Tibial nerve (tissue), 4 donors: ENCODE measurements at places on chromosomes 6 and 20.
A peak's percentile ranks its signal among the peaks of the same experiment; 100 is the strongest.

- DNase-seq = peak; percentile 62
Observed at GRCh38 chr20:54132612-54133433, 41.0 kb downstream of the CYP24A1 start.

GRCh38 chr20:32509639-32510066, 75.5 kb downstream of the NOL4L start:
- no peak for DNase-seq

GRCh38 chr6:90416322-90416721, 119.7 kb upstream of the BACH2 start:
- DNase-seq = no peak

DNA sequence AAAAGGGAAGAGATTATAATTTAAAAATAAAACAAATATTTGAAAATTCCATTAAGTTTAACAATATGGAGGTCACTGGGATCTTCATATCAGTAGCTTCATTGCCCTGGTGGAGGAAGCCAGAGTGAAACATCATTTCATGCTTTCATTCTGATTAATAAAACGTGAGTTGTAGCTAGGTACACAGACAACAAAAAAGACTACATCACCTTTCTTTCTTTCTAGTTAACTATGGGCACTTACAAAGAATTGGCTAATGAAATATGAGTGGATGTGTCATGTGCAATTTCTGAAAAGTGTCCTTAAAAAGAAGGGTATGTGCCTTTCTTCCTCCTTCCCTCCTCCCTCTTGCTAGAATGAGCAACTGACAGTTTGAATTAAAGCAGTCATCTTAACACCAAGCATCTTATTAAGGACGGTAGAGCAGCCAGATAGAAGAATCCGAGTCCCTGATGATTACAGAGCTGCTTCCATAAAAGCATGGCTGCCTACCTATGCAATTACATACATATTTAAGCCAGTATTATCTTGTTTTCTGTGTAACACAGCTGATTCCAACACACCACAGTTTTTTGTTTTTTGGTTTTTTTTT, 3.4 kb downstream of the SERAC1 start:
- DNase-seq = no peak

DNA sequence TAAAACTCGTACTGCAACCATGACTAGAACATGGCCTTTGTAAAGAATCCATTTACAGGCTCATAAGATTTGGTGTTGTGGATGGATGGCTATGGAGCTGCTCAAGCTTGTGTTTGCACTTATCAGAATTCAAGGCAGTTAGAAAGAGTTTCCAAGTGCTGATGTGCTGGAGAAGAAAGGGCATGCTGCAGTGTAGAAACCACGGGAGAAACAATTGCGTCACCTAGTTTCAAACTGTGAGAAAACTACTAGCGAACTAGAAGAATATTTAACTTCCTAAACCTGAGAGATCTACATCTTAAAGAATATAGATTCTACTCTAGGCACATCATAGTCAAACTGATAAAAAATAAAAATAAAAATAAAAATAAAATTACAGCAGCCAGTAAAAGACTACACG, 116.2 kb downstream of the SGK1 start:
- DNase-seq = no peak

DNA sequence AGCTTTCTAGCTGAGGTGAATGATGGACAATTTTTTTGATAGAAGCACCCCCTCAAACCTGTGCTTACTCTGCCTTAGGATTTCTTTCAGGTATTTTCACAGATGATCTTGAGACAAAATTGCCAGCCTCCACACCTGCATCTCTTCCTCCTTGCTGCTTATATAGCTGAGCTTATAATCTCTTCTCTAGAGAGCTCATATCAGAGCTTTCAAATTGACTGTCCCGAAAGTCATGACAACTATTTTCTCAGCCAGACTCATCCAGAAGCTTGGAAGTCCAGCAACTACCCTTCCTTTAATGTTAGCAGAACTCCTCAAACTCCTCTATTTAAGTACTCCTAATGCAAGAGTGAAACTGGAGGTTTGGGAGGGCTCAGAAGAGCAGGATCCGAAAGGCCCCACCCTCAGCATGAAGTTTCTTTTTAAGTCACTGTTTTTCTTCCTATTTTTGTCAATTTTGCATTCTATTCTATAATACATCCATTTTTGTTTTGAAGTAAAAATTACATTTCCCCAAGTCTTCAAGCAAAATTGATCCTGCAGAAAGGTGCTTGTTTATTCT, 12.7 kb downstream of the CGA start:
- no peak for DNase-seq

DNA sequence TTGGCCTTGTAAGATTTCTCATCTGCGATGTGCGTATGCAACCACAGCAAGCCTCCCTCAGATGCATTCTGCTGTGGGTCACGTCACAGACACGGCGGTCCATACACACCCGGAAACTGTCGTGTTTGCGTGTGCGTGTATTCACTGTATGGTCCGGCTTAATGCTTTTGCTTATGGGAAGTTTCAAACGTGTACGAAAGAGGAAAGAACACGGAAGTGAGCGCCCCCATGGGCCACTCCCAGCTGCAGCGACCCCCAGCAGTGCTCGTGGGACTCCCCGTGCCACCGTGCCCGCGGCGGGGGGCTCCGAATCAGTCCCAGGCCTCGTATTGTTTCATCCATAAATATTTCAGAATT, 10.2 kb downstream of the DLL1 start:
- DNase-seq = no peak

DNA sequence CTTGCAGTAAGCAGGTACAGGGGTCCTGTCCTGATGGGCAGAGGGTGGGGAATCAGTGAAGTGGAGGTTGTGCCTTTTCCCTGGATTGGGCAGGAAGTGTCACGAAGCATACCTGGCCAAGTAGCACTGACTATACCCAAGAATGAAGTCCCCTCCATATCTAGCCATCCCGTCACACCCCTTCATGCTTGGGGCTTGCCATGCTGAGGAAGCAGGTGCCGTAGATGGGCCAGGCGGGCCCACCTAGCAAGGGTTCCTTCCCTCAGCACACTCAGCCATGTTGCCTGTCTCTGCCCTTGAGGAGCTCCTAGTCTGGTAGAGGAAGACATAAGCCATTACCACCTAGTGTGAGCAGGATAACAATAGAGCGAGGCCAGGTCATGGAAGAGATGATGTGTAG, 33.5 kb downstream of the EIF2S2 start:
- DNase-seq = no peak

- no peak for DNase-seq
Observed at GRCh38 chr20:58312836-58313235, 3.3 kb downstream of the RAB22A start.

GRCh38 chr6:130537447-130537846, 171.6 kb downstream of the TMEM200A start:
- DNase-seq = no peak

DNA sequence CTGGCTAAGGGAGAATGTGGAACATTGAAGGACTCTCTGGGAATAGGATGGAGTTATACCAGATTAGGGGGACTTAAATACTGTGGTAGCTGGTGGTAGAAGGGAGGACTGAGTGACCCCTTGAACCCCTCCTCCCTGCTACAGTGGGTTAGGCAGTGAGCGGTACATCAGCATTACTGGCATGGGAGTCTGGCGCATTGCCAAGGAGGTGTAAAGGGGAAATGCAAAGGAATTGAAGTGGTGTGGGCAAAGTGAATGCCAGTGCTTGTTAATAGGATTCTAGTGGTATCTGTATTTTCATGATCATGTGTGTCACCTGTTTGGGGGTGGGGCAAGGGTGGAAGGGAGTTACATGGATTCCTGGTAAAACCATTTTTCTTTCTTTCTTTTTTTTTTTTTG, 60.1 kb downstream of the GFRA4 start:
- DNase-seq = no peak

- DNase-seq = no peak
Observed at GRCh38 chr6:85077098-85077497, 312.7 kb upstream of the TBX18 start.

DNA sequence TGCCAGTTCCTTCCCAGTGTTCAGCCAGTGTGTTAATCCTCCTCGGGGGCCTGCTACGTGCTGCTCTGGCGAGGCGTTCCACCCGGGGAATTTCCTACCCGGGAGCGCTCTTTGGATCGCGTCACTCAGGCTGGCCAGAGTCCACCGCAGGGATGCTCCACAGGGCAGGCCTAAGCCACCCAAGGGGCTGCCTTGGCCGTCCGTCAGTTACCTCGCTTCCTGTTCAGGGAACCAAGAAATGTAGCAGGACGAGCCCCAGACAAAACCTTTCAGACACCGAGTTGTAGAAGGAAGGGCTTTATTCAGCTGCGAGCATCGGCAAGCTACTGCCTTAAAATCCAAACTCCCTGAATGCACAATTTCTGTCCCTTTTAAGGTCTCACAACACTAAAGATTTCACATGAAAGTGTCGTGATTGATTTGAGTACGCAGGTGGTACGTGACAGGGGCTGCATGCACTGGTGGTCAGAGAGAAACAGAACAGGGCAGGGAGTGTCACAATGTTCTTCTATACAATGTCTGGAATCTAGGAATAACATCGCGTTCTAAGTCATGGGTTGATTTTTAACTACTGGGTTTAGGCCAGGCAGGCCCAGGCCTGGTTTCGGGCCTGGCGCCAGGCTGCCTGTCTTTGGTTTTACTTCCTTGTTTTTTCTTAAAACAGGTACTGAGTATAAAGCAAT, 15.7 kb upstream of the POU5F1 start:
- peak; percentile 27 for DNase-seq

DNA sequence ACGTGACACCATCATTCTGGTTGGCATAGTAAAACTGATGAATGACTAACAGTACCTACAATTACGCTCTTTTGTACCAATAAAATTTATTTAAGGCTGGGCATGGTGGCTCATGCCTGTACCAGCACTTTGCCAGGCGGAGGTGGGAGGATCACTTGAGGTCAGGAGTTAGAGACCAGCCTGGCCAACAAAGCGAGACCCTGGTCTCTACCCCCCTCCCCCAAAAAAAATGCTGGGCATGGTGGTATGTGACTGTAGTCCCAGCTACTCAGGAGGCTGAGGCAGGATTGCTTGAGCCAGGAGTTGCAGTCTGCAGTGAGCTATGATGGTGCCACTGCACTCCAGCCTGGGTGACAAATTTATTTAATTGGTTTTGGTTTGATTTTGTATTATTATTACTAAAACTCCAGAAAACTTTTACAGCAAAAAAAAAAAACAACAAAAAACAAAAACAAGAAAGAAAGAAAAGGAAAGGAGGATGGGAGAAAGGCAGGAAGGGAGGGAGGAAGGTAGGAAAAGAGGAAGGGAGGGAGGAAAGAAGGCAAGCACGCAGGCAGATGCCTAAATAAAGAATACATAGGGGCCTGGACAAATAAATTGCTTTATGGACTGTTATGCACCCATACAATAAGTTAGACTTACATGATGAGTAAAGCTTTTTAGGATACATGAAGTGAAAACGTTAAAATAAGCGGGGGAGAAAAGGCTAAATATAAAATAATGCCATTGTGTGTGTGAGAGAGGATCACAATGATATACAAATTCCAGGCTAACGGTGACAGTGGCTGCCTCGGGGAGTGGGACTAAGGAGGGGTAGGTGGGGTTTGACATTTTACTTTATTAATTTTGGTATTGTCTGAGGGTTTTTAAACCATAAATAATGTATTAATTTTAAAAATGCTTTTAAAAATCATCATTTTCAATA, 682 bp upstream of the ZSCAN9 start:
- DNase-seq = no peak

DNA sequence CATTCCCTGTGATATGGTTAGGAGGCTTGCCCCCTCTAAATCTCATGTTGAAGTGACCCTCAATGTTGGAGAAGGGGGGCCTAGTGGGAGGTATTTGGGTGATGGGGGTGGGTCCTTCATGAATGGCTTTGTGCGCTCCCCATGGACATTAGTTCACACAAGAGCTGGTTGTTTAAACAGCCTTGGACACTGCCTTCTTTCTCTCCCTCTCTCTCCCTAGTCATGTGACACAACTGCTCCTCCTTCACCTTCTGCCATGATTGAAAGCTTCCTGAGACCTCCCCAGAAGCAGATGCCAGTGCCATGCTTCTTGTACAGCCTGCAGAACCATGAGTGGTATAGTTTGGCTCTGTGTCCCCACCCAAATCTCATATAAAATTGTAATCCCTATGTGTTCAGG, 117.2 kb upstream of the SLC22A16 start:
- no peak for DNase-seq

DNA sequence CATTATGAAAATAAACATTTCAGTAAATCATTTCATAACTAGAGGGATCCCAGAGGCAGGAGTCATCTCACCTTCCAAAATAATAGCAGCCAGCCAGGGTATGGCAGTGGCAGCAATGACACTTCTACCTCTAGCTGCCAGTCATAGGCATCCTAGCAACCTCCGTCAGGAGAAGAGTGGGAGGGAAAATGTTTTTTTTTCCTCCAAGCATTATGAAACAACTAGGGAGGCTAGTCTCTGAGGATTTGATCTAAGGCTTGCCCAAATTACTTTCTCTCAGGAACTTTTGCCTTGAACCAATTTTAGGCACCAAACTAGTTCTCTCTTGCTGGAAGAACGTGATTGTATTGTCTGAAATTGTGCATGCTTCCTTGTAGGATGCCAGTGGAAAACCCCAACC, 208.7 kb upstream of the PREP start:
- DNase-seq = no peak
